ENCODE measurements at places on chromosomes 3 and 15.
A peak's percentile ranks its signal among the peaks of the same experiment; 100 is the strongest.

GRCh38 chr3:129224984-129225393 is 24.4 kb upstream of the COPG1 start:
- DNase-seq, result no peak

DNA sequence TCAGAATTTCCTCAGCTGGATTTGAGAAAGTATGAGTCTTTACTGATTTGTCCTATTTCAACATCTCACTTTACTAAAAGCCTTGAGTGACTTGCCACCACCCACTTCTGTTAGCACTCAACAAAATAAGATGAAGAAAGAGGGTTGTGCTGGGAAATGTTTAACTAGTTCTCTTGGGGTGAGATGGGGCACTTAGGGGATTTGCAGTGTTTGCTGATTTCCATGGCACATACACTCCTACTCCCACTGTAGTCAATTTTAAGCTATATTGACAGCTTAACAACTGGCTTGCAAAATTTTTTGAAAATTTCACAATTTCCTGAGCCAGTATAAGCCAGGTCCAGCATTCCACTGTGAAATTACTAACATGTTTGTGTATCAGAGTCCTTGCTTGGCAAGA is 463.1 kb upstream of the ARHGEF26 start:
- DNase-seq, result no peak

GRCh38 chr3:148990236-148990635 is 1.1 kb upstream of the GYG1 start:
- DNase-seq, result no peak

DNA sequence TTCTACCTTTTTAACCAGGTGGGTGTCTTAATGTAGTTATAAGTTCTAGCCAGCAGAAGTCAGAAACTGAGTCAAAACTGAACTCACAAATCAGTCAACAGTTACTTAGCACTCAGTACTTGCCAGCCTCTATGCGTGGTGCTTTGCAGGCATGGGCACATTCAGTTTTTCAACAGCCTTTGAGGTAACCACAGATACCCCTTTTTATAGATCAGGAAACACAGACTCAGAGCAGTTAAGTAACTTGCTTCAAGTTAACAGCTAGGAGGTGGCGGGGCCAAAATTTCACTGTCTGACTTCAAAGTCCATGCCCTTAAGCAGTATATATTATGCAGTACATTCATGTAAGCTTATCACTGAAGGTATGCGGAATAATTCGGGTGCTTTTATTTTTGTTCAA is 139.4 kb downstream of the FHIT start:
- no peak for DNase-seq

- DNase-seq, result no peak
Observed at GRCh38 chr3:193875601-193876321, 260.2 kb upstream of the HES1 start.

DNA sequence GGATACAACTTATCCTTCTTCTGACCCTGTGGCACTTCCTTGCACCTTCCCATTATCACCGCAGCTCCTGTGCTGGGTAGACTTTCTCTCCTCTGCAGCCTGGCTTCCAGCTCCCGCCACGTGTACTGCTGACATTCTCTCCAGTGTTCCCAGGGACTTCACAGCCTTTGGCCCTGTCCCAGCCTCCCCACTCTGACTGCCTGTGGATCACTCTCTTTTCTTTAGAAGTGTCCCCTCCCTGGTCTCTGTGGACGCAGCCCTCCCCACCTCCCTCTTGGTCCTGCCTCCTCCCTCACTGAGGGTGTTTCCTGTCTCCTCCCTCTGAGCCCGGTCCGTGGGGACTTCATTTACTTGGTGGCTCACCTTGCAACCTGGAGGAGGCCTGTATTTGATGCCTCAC is 17.4 kb downstream of the PDIA5 start:
- DNase-seq, result peak; percentile 32

GRCh38 chr3:104126463-104126862 is 1240.2 kb upstream of the ALCAM start:
- no peak for DNase-seq

DNA sequence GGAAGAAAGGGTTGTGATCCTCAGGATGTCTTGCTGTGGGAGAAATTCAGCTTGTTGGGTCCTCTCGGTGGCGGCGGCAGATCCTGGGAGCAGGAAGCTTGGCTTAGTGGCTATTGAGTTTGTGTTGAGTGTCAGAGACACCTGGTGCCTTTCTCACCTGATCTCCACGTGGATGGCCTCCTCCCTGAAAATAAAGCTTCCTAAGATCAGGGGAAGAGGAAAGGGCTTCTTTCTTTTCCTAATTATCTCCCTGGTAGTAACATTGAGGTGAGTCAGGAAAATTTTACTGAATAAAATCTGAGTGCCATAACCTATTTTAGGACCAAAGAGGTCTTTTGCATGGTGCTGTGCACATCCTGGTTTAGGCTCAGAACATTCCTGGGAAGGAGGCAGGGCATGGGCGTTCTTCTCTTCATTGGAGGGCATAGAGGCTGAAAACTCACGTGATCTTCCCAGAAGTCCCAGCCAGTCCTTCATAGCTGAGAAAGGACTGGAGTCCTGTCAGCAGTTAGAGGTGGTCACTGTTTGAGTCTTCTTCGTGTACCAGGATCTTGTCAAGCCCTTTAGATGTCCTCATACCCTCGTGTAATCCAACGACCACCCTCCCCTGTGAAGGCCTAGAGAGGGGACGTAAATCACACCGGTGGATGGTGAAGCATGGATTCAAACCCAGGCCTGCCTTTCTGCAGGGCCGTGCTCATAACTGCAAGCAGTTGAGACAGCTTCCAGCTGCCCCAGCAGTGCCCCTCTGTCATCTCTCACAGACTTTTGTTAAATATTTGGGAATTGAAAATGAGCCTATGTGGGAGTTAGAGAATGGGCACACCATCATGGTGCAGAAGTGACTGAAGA is 1.1 kb downstream of the CMTM8 start:
- peak; percentile 33 for DNase-seq

GRCh38 chr3:27927882-27928281 is 205.8 kb upstream of the EOMES start:
- DNase-seq, result no peak

DNA sequence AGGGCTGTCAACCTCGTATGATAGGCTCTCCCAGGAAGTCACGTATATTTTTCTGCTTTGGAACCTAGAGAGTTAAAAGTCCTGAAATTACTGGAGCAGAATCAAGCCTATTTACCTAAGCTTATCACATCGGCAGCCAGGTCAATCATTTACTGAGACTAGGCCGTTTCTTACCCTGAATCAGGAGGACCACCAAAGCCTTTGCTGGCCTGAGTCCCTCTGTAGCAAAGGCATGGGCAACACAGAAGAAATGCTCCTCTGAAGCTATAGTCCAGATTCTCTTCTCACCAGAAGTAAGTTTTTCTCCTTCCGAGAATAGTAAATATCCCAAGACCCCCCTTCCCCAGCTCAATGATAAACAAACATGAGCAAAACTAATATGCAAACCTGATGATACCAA is 125.9 kb upstream of the PHLDB2 start:
- DNase-seq, result no peak

GRCh38 chr3:122391681-122392446 is 7.9 kb downstream of the FAM162A start:
- DNase-seq, result no peak

- no peak for DNase-seq
Observed at GRCh38 chr15:61654918-61655317, 405.3 kb downstream of the VPS13C start.

DNA sequence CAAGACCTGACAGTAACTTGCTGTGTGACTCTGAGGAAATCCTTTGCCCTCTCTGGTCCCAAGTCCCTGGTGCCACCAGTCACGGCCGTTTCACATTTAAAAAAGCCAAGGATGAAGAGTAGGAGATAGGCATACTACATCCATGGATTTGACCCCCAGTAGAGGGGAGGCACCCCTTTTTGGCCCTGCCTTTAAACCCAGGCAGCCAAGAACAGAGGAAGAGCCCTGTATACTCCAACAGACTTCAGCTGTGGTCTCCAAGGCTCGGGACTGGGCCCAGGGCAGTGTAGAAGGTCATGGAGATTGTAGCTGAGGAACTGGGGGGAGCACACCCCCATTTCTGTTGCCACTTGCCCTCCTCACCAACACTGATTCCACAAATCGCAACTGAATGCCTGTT is 3.7 kb downstream of the CAV3 start:
- DNase-seq, result no peak

DNA sequence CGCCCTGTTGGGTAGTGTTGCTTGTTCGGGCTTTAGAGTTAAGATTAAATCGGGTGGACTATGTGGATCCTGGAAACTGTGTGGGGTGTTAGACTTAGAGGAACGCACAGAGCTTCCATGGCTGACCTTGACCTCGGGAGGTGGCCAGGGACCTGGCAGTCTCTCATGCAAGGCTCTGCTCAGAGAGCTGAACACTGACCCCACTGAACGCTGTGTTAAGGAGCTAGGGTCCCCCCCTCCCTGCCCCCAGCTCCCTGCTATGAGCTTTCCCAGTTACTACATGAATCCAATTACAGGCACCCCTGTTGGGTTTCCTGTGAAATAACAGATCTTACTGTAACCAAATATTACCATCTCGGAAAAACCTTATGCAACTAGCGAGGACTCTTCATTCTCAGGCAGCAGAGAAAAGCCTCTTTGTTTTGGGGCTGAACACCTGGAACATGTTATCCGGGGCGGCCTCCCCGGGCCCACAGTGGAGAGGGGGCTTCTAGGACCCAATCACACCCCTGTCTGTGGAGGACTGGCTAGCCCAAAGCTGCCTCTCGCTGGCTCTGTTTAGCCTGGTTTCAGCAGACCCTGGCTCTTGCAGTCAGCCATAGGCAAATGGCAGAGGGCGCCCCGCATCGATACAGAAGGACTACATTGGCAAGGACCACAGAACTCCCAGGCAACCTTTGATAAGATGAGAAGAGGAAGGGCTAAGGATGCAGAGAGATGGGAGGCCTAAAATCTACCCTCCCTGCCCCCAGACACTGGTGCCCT is 25.8 kb upstream of the ALDH1A3 start:
- DNase-seq, result no peak

GRCh38 chr15:59243622-59244021 is 37.0 kb downstream of the LDHAL6B start:
- no peak for DNase-seq

GRCh38 chr3:70386043-70386442 is 73.6 kb upstream of the MDFIC2 start:
- peak; percentile 48 for DNase-seq

DNA sequence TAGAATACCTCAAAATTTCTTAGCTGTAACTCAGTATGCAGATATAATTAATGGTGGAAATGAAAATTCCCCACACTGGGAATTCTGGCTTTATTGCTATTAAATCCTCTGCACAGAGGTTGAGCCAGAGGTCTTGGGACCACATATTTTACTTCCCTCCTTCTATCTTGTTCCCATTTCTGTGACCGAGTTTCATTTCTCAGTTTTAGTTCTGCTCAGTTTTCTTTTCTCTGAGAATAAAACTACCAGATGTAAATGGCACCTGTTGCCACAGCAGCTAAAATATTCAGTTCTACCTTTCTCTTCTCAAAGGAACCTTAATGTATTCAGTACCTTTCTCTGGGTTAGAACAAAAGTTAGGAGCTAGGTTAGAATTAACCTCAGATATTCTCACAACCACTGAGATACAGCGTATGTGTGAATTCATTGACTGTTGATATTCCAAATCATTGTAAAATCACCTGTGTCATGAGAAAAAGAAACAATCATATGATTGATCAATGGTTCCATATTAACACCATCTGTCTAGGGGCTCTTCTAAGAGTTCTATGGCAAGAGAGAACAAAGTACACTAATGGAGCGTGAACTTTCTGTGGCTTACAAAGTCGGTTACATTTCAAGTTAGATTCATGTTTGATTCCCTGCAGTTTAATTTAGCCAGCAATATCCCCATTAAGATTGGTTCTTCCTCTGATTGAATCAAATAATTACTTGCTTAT is 374.1 kb downstream of the EFHB start:
- no peak for DNase-seq

DNA sequence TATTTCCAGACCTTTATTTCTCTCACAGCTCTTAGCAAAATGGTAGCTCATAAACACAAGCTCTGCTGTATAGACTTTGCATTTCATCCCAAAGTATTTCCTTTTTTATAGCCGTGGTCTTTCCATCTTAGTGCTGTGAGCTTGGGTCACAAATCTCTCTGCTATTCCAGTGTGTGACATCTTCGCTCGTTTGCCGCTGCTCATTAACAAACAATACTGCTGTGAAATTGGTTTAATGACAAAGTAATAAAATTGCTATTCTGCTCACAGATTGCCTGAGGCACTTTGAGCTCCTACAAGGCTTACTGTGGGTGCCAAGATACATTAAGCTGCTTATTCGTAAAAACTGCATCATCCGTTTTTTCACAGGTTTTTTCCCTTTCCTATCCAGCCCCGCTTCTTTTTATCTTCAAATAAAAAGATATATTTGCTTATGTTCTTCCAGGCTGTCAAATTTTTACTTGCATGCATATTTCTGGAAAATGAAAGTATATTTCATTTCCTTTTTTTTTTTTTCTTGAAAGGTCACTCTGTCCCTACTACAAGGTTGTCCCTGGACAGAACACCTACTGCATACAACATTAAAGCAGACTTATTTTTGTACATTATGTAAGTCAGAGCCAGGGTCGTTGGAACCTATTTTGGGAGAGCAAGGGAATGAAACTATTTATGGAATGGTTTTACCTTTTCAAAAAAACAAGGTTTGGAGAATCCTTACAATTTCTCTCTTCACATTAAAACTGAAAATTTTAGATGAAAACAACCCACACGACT is 174.5 kb downstream of the MEIS2 start:
- no peak for DNase-seq

- no peak for DNase-seq
Observed at GRCh38 chr15:62059108-62059815, 985 bp downstream of the VPS13C start.

GRCh38 chr3:10154335-10155122 is 10.2 kb upstream of the IRAK2 start:
- DNase-seq, result no peak

- DNase-seq, result no peak
Observed at GRCh38 chr3:43214616-43215015, 71.7 kb upstream of the SNRK start.

GRCh38 chr15:45705510-45706473 is 71.0 kb downstream of the SQOR start:
- DNase-seq, result peak; percentile 94

DNA sequence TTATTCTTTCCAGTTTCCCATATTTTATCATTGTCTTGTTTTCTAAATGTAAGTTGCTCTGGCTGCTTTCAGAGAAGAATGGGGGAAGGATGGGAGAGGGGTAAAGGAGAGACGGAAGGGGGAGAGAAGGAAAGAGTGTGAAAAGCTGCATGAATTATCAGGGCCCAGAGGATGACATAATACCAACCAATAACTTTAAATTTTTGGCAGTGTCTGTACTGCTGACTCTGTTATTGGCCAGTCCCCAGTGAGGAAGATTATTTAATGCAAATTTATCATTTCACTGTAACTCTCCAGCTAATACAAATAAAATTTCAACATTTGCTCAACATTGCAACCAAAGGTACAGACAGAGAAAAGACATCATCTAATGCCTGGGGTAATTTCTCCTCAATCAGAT is 551.7 kb upstream of the CFAP20DC start:
- DNase-seq, result no peak

- peak; percentile 62 for DNase-seq
Observed at GRCh38 chr15:68821190-68821840, 620 bp upstream of the ANP32A start.

- DNase-seq, result peak; percentile 1
Observed at GRCh38 chr3:35965908-35966307, 326.6 kb downstream of the ARPP21 start.

- no peak for DNase-seq
Observed at GRCh38 chr3:64945171-64945729, 257.4 kb upstream of the ADAMTS9 start.

- no peak for DNase-seq
Observed at GRCh38 chr3:14730703-14731382, 55.9 kb downstream of the C3orf20 start.
